Activated gamma-delta T cell treated with Interleukin-2 at 50 U/mL for 16 hours (primary cell): ENCODE measurements at places on chromosomes 16 and 17.

DNA sequence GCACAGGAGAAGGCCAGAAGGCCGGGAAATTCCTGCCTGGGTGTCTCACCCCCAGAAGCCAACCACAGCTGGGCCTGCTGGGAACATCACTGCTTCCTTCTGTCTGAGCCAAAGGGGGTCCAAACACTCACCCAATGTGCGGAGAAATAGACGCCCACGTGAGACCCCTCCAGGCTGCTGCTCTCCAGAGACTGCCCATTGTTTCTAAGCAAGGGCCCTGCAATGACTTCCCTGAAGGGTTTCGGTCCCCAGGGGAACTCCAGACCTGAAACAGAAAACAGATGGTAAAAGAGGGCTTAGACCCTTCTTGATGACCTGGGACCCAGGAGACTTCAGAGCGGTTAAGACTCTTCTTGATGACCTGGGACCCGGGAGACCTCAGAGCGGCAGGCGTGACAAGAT, 41.3 kb downstream of the MRM3 start:
- no peak for DNase-seq

GRCh38 chr17:8151641-8152111, 528 bp downstream of the PER1 start:
- DNase-seq, result no peak

- no peak for DNase-seq
These were observed 2.1 kb upstream of the IRX5 start for GRCh38 chr16:54928411-54929089.

DNA sequence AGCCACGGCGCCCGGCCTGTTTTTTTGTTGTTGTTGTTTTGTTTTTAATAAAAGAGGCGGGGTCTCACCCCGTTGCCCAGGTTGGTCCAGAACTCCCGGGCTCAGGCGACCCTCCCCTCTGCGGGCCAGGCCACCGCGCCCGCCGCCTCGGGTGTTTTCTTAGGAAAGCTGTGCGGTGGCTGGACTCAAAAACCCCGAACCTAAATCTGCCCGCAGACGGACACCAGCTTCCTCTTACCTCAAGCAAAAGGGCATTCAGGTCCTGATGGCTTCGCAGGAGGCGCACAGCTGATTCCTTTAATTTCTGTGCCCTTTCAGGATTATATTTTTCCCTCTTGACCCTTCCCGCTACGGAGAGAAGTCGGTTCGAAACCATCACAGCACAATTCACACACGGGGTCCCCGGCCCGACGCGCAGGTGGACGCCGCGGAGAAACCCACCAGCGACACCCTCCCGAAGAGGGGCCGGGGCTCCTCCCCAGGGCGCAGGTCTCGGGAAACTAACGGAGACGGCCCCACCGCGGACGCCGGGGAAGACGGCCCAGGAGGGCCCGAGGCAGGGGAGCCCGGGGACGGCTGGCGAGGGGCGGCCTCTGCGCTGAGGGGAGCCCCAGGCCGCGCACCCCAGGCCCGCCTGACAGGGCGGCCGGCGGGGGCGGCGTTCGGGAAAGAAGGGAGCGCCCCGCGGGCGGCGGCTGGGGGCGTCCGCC, 653 bp downstream of the FANCA start:
- no peak for DNase-seq

GRCh38 chr16:67935101-67935401, 1.6 kb downstream of the PSMB10 start:
- DNase-seq, result no peak

DNA sequence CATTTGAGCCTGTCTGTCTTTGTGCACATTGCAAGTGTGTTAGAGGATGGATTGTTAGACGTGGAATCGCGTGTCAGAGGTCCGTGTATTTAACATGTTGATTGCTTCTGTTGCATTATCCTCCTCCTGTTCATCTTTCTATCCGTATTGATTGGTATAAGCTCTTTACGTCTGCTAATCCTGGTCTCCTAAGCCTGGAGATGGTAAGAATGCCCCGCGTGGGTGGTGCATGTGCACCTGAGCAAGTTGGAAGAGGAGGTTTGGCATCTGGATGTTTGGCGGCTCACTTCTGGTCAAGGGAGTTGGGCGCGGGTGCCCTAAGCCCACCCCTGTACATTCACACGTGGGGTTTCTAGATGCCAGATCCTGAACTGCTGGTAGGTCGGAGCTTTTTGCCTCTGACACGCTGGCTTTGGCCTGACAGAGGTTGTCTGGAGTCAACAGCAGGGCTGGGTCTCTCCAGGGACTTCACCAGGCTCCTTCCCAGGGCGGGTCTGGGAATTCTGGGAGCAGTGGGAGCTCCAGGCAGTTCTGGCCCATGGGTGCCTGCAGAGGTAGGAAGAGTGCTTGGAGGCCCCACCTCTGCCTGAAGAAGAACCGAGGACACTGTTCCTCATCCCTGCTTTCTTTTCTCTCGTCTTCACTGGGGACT, 107.3 kb downstream of the OR1D5 start:
- no peak for DNase-seq
